ENCODE measurements at places on chromosomes 3 and 15. TPM values are rescaled to one million over a fixed set of nuclear protein-coding genes. Genes with fewer than 3 reads are reported as not detected.

The WNT7A gene
- total RNA-seq, result not detected

The HTR3E gene
- total RNA-seq, result not detected

The LMOD3 gene
- not detected for total RNA-seq

The FBXO40 gene
- 0.06 TPM for total RNA-seq

The TM4SF18 gene
- 3.3 TPM for total RNA-seq

The RNU6-1 gene
- not detected for total RNA-seq

The KNG1 gene
- not detected for total RNA-seq

The KCNAB1 gene
- total RNA-seq, result 2.4 TPM

The FBLN2 gene
- 15.5 TPM for total RNA-seq

The CYP11A1 gene
- 1.9 TPM for total RNA-seq

The IL12A gene
- 0.82 TPM for total RNA-seq

The TRH gene
- not detected for total RNA-seq

The CSK gene
- 51.7 TPM for total RNA-seq

The EHHADH gene
- total RNA-seq, result 2.9 TPM

DNA sequence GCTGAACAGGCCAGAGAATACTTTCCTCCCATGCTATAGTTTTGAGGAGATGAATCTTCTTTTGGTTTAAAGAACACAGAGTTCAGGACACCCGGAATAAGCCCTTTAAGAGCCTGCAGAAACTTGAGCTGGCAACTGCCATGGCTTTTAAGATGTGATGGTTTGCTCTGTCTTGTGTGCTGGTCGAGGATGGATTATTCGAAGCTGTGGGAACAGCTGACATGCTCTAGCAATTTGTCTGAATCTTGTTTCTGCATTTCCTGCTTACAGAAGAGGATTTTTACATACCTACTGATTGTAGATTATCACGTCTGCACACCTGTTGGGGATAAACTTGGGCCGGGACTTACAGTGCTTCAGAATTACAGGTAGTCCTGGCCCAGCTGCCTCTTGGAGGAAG is 396.9 kb downstream of the LRTM1 start:
- DNase-seq, result no peak
- no peaks in the 10 kb centered on the region for H3K27me3 ChIP-seq
- no peak overlapping the region for H3K27ac ChIP-seq

GRCh38 chr15:58306591-58307312 is 125.0 kb upstream of the LIPC start:
- H3K27ac ChIP-seq, result no peak overlapping the region
- no peaks in the 10 kb centered on the region for H3K36me3 ChIP-seq
- peaks cover 2% of the 10 kb centered on the region for H3K4me1 ChIP-seq
- no peak overlapping the region for H3K4me3 ChIP-seq
- no peaks in the 10 kb centered on the region for H3K27me3 ChIP-seq

GRCh38 chr3:62436785-62437184 is 63.4 kb upstream of the FEZF2 start:
- no peak overlapping the region for H3K27ac ChIP-seq
- H3K4me3 ChIP-seq, result no peak overlapping the region
- H3K27me3 ChIP-seq, result no peaks in the 10 kb centered on the region
- DNase-seq, result no peak

DNA sequence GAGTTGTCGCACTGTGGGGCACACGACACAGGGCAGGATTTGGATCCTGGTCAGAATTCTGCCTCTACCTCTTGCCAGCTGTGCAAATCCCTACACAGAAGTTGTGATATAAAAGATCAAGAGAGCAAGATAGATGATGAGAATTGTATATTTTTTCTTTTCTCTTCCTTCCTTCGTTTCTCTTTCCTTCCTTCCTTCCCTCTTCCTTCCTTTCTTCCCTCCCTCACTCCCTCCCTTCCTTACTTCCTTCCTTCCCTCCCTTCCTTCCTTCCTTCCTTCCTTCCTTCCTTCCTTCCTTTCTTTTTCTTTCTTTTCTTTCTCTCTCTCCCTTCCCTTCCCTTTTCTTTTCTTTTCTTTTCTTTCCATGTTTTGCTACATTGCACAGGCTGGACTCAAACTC is 12.0 kb upstream of the AHSG start:
- H3K27ac ChIP-seq, result no peak overlapping the region
- H3K4me1 ChIP-seq, result no peaks in the 10 kb centered on the region
- no peaks in the 10 kb centered on the region for H3K27me3 ChIP-seq
- no peak for DNase-seq

DNA sequence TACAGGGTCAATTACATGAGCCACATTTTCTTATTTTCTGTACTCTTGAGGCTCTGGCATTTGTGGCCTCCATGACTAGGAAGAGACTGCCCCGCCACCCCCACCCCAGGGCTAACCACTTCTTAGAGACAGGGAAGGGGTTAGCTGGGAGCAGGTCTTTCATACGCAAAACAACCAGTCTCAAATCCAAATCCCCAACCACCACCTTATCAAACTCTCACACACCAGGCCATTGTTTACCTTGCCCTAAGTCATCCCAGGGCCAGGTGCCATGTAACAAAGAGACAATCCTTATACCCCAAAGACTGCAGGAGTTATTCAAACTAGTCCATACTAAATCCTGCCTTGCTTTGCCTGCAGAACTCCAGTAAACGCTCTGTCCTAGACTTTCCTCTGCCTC is 77.8 kb downstream of the B3GNT5 start:
- H3K36me3 ChIP-seq, result no peaks in the 10 kb centered on the region
- H3K4me1 ChIP-seq, result peaks cover 5% of the 10 kb centered on the region
- DNase-seq, result peak; percentile 19
- no peak overlapping the region for H3K27ac ChIP-seq
- H3K4me3 ChIP-seq, result no peak overlapping the region

- H3K27me3 ChIP-seq, result no peaks in the 10 kb centered on the region
- no peak overlapping the region for H3K27ac ChIP-seq
- H3K36me3 ChIP-seq, result peaks cover 3% of the 10 kb centered on the region
- H3K4me3 ChIP-seq, result no peak overlapping the region
- H3K4me1 ChIP-seq, result peaks cover 4% of the 10 kb centered on the region
Measured at GRCh38 chr3:33119891-33120290, 6.1 kb downstream of the CRTAP start.

- H3K27ac ChIP-seq, result no peak overlapping the region
- H3K4me3 ChIP-seq, result no peak overlapping the region
- no peak for DNase-seq
- no peaks in the 10 kb centered on the region for H3K4me1 ChIP-seq
- no peaks in the 10 kb centered on the region for H3K36me3 ChIP-seq
- no peaks in the 10 kb centered on the region for H3K27me3 ChIP-seq
Measured at GRCh38 chr3:16897254-16897926, 12.6 kb downstream of the PLCL2 start.

Measured in H1 (cell line).